Activated T-cell treated with anti-CD3 and anti-CD28 coated beads, Interleukin-2, amount 50 U/mL, for 1 hour (primary cell): ENCODE measurements at places on chromosomes 5 and 9.

DNA sequence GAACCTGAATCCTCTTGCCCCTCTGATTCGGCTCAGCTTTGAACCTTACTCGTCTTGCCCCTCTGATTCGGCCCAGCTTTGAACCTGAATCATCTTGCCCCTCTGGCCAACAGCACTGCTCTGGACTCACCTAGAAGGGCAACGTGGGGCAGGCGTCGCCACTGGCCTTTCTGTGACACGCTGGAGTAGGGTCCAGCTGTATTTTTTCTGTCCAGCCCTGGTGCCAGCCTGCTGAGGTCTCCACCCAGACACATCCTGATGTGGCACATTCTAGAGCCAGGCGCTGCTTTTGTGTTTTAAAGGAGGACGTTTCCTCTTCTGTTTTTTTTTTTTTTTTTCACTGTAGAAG, 15.2 kb upstream of the CPEB4 start:
- no peak for DNase-seq

DNA sequence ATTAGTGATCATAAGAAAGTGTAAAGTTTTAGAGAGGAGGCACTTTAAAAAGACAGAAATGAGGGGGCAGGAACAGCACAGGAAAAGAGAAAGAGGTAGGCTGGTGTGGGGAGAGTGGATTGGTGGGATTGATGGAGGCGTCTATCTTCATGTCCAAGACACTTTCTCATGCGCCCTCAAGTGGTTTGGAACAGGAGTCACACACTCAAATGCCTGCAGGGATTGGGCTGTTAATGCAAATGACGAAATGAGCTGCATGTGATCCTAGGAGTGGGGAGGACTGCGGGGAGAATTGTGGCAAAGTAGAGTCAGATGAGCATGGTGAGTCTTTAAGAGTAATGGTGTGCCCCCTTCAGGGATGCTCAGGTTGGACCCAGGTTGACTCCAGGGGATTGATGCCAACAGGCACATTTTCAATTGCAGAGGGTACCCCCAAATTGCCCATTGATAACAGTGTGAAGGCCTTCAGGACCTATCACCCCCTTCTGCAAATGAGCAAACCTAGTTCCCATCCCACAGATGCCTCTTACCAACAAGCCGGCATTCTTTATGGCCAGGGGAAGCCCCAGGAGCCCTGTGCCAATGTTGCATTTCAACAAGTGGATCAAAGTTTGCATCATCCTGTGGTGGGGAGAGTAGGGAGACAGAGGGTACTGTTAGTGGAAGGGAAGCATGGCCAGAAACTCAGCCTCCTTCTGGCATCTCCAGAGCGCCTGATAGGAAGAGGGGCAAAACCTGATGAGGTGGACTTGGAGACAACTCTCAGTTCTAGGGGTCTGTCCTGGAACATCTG, 5.3 kb downstream of the SLC36A3 start:
- DNase-seq = no peak

- no peak for DNase-seq
These were observed 97.4 kb upstream of the IFNK start for GRCh38 chr9:27426511-27427271.

GRCh38 chr5:52811067-52811749, 23.5 kb downstream of the ITGA1 start:
- DNase-seq = no peak

GRCh38 chr5:173904151-173904550, 16.0 kb downstream of the CPEB4 start:
- no peak for DNase-seq
